Kidney (tissue), 22 donors: ENCODE measurements at places on chromosomes 7 and 10. TPM values are rescaled to one million over a fixed set of nuclear protein-coding genes. Genes with fewer than 3 reads are reported as not detected.

DNA sequence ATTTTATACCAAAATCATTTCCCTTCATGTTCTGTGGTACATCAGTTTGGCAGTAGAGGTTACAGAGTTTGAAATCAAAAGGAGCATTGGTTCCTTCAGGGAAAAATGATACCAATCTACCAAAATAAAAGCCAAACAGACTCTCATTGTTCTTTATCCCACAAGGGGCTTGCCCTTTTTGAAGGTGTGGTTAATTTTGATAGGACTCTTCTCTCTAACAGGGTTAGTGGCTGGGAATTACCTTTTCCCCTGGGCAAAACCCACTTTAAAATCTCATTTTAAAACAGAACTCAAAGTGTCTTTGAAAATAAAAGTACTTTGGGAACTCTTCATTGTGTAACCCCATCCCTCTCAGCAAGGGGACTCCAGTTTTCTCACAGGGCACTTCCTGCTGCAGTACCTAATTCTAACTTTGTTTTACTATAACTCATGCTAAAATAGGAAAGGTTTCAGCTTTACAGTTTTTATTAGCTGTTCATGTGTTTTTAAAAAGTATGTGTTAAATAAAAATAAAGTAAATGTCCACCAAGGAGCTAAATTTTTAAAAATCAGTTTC, 30.6 kb downstream of the SMNDC1 start:
- DNase-seq: no peak

DNA sequence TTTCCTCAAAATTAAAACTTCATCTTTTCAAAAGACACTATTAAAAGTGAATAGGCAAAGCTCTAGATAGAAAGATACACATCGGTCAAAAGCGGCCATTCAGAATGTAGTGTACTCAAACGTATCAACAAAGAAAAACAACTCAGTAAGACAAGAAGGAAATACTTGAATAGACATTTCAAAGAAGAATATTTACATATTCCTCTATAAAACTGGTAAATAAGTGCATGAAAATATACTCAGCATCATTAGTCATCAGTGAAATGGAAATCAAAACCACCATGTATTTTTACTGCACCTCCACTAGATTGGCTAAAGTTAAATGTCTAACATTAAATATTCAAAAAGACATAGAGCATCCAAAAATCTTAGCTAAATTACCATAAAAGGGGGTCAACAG, 551.1 kb upstream of the SORCS1 start:
- DNase-seq: no peak

DNA sequence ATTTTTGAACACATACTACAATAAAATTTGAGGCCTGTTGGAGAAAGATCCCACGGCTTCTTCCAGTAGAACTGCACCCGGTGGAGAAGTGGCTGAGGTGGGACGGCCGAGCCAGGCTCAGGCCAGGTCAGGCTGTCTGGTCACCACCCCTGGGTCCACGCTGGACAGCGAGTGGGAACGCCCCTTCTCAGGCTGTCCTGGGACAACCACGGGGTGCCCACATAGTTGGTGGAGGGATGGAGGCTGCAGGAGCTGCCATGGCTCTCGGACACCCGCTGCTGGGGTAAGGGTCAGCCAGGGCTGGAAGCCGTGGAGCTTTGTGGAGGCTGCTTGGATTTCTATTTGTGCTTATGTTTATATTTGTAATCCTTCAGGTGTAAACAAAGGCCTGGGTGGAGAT, 206.5 kb downstream of the DNAJB6 start:
- no peak for DNase-seq

- no peak for DNase-seq
Observed at GRCh38 chr10:3776796-3777571, 8.0 kb downstream of the KLF6 start.

- DNase-seq: no peak
Observed at GRCh38 chr10:98195120-98195519, 60.7 kb downstream of the R3HCC1L start.

DNA sequence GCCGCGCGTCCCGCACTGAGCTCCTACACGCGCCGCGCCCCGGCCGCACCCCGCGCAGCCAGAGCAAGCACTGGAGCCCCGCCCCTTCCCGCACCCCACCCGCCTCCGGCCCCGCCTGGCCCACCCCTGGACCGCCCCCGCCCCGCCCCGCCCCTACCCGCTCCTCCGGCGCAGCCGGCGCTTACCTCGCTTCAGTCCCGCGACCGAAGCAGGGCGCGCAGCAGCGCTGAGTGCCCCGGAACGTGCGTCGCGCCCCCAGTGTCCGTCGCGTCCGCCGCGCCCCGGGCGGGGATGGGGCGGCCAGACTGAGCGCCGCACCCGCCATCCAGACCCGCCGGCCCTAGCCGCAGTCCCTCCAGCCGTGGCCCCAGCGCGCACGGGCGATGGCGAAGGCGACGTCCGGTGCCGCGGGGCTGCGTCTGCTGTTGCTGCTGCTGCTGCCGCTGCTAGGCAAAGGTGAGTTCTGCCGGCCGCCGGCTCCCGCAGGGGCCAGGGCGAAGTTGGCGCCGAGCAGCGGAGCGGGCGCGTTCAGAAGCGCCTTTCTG, at the start of gene RET:
Gene RET, plus strand, starts transcription at position 194 of the 545 bp plus-strand sequence. Its CDS starts 190 bp downstream, at position 384.
- peak; percentile 46 for DNase-seq

- no peak for DNase-seq
Observed at GRCh38 chr7:55502858-55503440, 69.4 kb downstream of the VOPP1 start.

DNA sequence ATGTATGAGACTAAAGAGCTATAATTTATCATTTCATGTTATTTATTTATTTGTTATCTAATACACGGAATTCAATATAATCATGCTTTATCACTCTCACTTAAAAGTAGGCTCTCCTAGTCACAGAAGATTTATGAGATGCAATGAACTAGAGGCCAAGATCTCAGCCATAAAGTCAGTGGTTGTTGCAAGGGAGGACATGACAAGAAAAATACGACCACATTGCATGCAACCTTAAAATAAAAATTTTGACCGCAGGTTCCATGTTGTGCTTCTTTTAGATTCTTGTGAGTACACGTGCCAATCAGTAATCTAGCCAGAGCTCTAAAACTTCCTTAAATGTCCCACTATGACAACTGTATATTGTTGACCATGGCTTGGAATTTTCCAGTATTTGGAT, 75.9 kb upstream of the SP8 start:
- no peak for DNase-seq

DNA sequence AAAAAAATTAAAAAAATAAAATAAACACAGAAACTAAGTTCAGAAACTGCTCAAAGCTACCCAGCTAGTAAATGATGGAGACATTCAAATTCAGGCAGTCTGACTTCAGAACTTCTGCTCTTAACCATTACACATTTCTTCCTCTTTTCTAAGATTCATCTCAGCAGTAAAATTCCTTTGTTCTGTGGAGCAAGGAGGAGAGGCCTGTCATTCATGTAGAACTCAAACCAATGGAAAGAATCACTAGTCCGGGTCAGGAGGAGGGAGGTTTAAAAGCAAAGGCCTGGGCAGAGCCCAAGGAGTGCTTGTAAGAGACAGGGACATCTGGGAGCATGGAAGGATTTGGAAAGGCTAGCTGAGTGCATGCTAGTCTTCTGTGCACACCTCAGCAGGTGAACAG, 37.9 kb upstream of the DNAJB12 start:
- no peak for DNase-seq

DNA sequence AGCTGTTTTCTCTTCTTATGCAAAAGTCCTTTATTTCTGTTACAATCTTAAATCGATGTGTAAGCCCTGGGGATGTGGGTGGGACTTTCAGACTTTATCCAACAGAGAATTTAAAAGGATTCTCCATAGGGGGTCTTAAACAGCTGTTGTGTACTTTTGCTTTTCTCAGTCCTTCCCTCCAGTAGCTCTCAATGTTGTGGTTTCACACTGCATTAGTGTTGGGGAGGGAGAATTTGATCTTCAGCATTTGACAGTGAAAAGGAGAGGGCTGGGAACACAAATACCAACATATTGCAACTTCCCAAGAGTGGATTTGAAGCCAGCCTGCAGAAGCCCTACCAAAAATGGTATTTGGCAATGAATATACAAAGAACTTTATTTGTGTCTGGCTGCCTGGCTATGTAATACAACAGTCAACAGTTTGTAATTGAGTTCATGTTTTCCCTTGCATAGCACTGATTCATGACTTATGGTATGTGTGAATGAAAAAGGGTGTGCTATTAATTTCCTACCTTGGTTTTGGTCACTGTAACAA, 80.1 kb upstream of the CAPZA2 start:
- DNase-seq: no peak

GRCh38 chr10:69733791-69734261, 67.9 kb upstream of the COL13A1 start:
- no peak for DNase-seq

GRCh38 chr7:92782236-92782635, 54.1 kb downstream of the CDK6 start:
- DNase-seq: no peak

DNA sequence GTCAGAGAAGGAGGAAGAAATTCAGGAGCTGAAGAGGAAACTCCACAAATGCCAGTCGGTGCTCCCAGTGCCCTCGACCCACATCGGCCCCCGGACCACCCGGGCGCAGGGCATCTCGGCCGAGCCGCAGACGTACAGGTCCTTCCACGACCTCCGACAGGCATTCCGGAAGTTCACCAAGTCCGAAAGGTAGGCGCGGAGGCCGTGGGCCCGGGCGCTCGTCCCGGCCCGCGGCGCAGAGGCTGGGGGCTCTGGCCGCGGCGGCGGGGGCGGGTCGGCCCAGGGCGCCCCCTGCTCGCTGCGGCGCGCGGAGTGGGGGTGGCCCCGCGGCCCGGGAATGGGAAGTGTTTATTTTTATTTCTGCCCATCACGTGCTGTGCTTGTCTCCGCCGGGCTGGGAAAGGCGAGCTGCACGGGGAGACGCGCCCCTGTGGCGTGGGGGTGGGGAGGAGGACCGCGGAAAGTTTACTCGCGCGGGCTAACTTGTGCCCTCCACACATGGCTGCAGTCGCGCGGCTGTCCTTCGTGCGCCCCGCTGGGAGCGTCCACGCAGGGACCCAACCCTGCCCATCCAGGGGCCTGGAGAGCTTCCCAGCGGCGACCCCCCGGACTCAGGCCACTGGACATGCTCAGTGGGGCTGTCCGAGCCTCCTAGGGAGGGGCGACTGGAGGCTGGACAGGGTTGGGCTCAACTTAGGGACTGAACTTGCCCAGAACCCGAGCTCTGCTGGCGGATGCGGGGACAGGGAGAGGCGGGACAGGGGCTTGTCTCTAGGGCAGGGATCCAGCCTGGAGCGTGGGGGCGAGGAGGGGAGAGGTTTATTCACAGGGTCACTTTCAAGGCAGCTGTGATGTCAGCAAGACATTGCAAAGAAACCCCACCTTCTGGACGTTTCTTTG, 82.6 kb upstream of the PRKG1 start:
- DNase-seq: peak; percentile 65

Gene KCNIP2
- total RNA-seq: 3.4 TPM

Gene MTURN
- total RNA-seq: 80.1 TPM

Gene TAS2R60
- total RNA-seq: not detected

Gene SEMA3C
- total RNA-seq: 17.2 TPM
